CD8-positive, alpha-beta T cell (primary cell): ENCODE measurements at places on chromosomes 13 and 19. TPM values are rescaled to one million over a fixed set of nuclear protein-coding genes. Genes with fewer than 3 reads are reported as not detected.

DNA sequence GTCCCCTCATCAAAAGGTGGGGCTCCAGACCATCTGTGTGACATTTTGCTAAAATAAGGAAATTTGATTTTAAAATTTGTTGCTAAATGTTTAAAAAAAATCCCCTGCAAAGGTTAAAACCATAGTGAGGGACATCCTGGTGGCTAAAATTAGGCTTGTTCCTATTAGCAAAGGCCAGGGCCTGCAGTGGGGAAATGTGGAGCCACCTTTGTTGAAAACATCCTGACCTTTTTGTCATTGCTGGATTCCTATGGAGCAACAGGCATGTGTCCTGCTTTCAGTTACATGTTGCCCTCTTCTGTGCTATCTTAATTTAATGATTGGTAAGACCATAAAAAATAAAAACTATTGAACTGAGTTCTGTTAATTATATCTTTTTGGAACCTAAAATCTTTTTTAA is 524.3 kb downstream of the KCTD12 start:
- no peak for DNase-seq

GRCh38 chr13:90532861-90533492 is 814.5 kb upstream of the MIR17HG start:
- no peak for DNase-seq

The NUP62 gene
- total RNA-seq = 18.2 TPM

- DNase-seq = no peak
Observed at GRCh38 chr13:42063105-42063504, 14.7 kb downstream of the DGKH start.

DNA sequence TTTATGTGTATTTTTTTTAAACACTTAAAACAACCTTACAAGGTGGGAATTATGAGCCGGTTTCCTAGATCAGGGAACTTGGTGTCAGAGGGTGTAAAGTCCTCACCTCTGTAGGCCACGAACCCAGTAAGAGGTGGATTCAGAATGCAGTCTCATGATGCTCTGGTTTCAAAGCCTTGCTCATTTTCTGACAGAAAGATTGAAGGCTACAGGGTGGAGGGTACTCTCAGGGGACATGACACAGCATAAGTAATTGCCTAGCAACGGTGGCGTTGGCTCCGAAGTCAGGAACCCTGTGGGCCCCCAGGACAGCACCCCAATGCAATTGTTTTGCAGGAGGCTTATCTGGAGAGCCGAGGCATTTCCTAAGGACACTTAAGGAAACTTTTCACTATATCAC is 794.7 kb downstream of the EFNB2 start:
- DNase-seq = no peak
